ENCODE measurements at places on chromosomes 5 and 9.

DNA sequence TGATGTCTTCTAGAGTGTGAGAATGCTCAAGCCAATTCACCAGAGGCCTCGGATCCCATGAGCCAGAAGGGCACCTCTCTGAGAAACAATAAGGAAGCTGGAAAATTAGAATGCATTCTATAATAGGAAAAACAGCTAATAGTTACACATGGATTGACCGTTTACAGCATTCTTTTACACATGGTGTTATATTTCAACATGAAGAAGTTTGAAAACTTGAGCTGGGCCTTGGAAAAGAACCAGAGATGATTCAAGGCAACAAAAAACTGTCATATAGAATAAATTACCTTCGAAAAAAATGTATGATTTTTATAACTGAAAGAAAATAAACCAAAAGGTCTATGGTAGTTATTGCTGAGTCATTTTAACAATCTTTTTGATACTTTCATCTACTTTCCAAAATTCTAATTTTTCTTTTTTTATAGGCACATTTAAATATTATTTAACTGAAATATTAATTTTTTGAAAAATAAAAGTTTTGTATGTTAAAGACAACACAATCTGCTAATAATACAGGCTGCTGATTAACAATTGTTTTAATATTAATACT is 6.2 kb downstream of the SH3TC2 start:
- no peak for DNase-seq

GRCh38 chr9:112555101-112555643 is 68.5 kb downstream of the KIAA1958 start:
- no peak for DNase-seq

DNA sequence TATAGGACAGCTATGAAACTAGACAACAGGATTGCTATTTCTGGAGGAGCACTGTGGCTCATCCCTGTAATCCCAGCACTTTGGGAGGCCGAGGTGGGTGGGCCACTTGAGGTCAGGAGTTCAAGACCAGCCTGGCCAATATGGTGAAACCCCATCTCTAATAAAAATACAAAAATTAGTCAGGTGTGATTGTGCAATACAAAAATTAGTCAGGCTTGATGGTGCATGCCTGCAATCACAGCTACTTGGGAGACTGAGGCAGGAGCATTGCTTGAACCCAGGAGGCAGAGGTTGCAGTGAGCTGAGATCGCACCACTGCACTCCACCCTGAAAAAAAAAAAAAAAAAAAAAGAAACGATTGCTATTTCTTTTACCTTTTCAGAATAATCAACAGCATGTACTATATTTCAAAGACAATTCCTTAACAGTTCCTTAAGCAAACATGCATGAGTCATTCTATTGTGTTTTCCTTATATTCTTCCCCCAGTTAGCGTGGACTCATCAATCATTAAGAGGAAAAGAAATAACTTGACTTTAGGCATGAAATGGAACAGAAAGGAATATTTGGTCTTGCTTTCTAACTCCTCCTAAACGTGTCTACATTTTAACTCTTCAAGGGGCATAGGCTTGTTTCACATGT is 162.6 kb downstream of the TAF11L14 start:
- no peak for DNase-seq

DNA sequence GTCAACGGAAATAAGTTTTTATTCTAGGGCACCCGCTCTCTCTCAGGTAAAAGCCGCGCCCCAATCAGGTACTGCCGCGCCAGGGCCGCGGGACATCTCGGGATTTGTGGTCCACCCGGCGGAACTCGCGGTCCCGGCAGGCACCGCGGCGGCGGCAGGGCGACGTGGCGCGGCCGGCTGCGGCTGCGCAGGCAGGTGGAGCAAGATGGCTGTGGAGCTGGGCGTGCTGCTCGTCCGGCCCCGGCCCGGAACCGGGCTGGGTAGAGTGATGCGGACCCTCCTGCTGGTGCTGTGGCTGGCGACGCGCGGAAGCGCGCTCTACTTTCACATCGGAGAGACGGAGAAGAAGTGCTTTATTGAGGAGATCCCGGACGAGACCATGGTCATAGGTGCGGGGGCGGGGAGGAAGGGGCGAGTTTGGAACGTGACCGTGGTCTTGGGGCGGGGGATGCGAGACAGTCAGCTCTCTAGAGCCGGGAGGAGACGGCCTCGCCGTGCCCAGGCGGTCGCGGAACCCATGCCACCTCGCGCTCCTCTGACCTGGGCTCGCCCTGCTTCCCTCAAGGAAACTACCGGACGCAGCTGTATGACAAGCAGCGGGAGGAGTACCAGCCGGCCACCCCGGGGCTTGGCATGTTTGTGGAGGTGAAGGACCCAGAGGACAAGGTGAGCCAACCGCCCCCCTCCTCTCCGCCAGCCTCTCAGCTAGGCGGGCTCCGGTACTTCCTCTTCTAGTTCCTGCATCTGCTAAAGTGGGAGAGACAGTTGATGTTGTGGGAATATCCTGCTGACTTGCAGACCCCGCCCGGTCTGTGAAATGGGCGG is at the start of gene TMED9:
TSS of gene TMED9 (plus strand) at position 194 of the 825 bp plus-strand sequence. CDS start at position 206, 12 bp downstream.
- DNase-seq: peak; percentile 74

DNA sequence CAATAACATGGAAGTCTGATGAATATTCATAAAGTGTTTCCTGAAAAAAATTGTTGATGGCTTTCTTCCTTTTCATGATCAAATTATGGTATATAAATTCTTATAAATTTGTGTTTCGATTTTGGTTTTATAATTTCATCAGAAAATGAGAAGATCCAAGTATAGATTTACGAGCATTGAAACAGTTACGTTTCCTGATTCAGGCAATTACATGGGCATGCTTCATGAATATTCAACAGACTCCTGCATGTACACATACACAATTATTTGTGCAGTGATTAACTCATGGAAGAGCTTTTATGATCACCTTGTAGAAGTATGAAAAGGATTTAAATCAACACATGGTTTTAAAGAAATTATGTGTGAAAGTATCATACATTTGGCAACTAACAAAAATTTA is 136.7 kb downstream of the MPDZ start:
- DNase-seq: no peak

DNA sequence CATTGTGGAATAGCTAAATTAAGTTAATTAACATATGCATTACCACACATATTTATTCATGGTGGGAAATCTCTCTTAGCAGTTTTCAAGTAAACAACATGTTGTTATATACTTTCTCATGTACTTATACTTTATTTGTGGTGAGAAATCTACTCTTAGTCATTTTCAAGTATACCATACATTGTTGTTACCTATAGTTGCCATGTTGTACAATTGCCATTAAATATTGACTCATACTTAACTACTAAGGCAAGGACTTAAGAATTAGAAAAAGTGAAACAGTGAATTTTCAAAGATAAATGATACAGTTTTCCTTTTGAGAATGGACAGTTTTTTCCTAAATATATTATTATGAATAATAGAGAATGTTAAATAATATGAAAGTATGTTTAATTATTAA is 27.7 kb downstream of the UGCG start:
- no peak for DNase-seq

DNA sequence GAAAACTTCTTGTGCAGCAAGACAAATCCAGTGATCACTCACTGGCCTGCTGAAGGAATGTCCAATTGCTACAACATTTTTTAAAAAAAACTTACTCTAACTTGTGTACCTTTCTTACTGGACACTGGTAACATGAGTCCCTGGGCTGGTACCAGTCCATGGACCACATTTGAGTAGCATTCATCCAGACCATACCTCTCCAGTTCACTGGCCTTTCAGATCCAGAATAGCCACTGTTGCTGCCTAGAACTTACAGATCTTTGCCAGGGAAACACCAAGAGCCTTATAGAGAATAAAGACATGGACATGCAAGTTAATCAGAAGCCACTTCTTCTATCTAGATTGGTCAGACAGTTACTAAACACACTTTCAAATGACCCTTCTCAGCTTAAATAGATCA is 185.3 kb downstream of the TLE4 start:
- no peak for DNase-seq

- DNase-seq: no peak
Measured at GRCh38 chr5:149212198-149212951, 59.3 kb upstream of the AFAP1L1 start.

DNA sequence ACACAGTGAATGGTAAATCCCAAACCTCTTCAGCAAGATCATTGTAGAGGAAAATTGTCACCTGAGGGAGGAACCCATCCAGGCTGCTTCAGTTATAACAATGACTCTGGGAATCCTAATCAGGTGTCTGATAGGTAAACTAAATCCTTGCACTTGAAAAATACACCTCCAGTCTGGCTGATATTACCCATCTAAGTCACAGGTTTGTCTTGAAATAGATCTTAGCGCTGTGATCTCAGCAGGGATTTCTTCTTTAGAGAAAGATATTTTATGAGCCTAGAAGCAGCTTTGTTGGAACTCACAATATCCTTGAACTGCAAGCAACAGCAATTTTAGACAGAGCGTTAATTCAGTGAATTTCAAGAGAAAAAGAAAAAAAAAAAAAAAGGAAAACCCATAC is 149.7 kb downstream of the SGCD start:
- DNase-seq: no peak

DNA sequence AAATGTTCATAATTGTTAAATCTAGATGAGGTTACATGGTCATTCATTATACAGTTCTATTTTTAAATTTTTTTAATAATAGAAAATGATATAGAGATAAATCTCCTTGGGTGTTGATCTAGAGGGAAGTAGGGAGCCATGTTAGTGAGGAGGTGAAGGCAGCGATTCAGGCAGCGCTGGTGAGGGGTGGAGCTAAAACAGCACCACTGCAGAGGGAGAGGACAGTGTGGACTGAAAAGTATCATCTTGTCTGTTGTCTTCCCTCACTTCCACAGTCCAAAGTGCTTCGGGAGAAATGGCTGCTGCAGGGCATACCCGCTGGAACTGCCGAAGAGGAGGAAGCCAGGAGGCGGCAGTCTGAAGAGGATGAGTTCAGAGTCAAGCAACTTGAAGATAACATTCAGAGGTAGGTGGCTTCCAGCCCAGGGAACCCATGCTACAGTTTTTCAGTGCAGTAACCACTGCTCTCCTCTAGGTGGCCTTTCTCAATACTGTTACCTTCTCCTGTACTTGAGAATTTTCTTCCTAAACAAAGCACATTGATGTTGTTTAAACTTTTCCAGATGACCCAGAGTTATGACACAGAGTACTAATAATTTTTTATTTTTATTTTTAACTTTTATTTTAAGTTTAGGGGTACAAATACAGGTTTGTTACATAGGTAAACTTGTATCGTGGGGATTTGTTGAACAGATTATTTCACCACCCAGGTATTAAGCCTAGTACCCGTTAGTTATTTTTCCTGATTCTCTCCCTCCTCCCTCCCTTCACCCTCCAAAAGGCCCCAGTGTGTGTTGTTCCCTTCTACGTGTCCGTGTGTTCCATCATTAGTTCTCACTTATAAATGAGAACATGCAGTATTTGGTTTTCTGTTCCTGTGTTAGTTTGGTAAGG is 100.5 kb downstream of the PALM2AKAP2 start:
- DNase-seq: no peak

DNA sequence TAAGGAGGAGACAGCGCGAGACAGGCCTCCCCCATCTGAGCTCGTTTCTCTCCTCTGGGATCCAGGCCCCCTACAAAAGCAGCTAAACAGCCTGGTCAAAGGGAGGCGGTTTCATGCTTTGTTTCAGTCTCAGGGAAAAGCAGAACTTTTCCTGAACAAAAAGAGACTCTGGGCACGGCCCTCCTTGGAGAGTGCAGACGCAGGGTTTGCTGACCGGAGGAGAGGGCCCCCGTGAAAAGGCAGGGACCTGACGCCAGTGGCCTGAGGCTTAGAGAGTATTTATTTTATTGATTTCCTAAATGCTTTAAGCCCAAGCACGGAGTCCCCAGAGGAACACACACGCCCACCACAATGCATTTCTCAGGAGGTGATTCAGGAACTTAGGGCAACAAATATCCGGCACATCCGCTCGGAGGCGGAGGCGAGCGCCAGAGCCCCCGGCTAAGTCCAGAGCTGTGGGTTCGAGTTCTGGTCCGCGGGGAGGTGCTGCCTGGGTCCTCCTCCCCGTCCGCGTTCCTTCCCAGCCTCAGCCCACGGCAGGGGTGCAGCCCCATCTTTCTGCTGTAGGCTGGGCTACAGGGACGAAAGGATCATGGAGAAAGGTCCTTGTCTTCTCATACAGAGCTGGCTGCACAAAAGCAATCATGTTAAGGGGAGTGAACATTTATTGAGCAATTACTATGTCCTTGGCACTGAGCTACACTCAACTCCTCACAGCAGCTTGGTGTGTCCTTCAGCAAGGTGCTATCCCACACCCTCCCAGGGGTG is 40.0 kb downstream of the PTGES start:
- no peak for DNase-seq

- no peak for DNase-seq
Measured at GRCh38 chr5:5793242-5794117, 371.0 kb downstream of the ICE1 start.

DNA sequence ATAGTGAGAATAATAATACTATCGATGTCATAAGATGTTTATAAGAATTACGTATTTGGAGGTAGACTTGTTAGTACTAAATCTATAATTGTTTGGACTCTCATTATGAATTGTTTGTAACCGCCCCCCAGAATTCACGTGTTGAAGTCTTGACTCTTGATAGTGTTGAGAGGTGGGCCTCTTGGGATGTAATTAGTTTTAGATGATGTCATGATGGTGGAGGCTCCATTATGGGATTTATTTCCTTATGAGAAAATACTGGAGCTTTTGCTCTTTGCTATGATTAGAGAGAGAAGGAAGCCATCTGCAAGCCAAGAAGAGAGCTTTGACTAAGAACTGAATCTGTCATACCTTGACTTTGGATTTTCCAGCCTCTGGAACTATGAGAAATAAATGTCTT is 142.2 kb downstream of the PRDM9 start:
- no peak for DNase-seq

GRCh38 chr9:109442716-109443115 is 55.4 kb downstream of the PTPN3 start:
- DNase-seq: no peak

GRCh38 chr9:133935328-133936005 is 56.7 kb downstream of the VAV2 start:
- no peak for DNase-seq

- DNase-seq: no peak
Measured at GRCh38 chr5:58505971-58506640, 14.9 kb downstream of the GAPT start.

GRCh38 chr5:440401-441201 is 2.4 kb upstream of the EXOC3 start:
- no peak for DNase-seq

DNA sequence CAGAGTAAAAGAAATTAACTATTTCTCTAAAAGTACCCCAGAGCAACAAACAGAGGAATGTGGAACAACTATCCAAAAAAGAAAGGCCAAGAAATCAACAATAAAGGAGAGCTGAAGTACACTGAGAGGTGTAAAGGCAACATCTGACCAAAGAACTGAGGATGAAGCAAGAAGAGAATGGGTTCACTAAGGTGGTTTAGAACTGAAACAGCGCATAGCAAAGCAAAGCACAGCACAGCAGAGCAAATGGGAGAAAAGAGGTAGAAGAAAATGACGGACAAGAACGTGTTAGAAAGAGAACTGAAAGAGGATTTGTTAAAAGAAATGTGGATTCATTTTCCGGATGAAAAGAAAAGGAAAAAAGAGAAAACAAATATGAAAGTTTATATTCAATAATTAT is 25.8 kb downstream of the RFX3 start:
- no peak for DNase-seq

DNA sequence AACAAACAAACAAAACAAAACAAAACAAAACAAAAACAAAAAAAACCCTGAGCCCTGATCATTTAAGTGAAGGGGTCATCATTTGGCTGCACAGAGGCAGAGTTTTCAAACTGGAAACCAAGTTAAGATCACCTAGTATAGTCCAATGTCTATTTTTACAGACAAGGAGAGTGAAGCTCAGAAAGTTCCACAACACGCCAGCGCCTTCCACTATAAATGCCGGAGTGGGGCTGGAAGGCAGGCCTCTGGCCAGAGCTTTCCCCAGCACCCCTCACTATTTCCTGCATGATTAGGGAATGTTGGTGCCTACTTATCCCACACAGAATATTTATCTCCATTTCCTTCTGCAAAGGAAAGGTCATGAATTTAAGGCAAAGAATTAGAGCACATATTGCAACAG is 319.7 kb upstream of the WWC1 start:
- DNase-seq: no peak
